ENCODE measurements at places on chromosomes 3 and 15. TPM values are rescaled to one million over a fixed set of nuclear protein-coding genes. Genes with fewer than 3 reads are reported as not detected.

The TERC gene
- 149 TPM for total RNA-seq

The GOLGA6D gene
- under 0.01 TPM for total RNA-seq

The TRANK1 gene
- total RNA-seq: 43.9 TPM

The LTK gene
- total RNA-seq: 1.6 TPM

The SLC2A2 gene
- not detected for total RNA-seq

The CELSR3 gene
- total RNA-seq: 3.2 TPM

The GPR176 gene
- 0.27 TPM for total RNA-seq

The OCA2 gene
- total RNA-seq: not detected

The LYZL4 gene
- not detected for total RNA-seq

The ANKRD63 gene
- total RNA-seq: 1.1 TPM

The CLDN18 gene
- total RNA-seq: not detected

The ACKR2 gene
- total RNA-seq: 0.81 TPM

The PAK6 gene
- total RNA-seq: 1.3 TPM

The SLC22A13 gene
- 0.27 TPM for total RNA-seq

The EFCC1 gene
- 9.2 TPM for total RNA-seq

The MAPKAPK3 gene
- total RNA-seq: 263 TPM
